ENCODE measurements at places on chromosomes 12 and 14. TPM values are rescaled to one million over a fixed set of nuclear protein-coding genes. Genes with fewer than 3 reads are reported as not detected.

- DNase-seq, result no peak
Measured at GRCh38 chr14:24280797-24281460, 9.5 kb upstream of the RABGGTA start.

DNA sequence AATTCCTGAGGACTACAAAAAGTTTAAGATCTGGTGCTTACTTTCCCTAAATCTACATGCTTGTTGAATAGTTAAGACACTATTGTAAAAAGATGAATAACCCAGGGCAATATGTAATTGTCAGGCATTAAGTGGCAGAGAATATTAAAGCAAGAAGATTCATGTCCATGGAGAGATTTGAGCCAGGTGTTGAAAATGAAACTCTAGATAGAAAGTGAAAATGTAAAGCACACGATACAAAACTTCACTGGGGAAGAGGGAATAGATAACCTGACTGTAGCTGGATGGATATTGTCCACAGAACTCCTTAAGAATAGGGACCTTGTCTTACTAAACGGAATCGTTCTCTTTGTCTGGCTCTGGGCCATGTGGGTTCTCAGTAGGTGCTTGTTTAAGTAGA, 5.0 kb downstream of the CAND1 start:
- DNase-seq, result no peak

GRCh38 chr12:29625359-29625953, 128.0 kb upstream of the OVCH1 start:
- no peak for DNase-seq

GRCh38 chr14:72679536-72680151, 214.3 kb downstream of the DPF3 start:
- no peak for DNase-seq

DNA sequence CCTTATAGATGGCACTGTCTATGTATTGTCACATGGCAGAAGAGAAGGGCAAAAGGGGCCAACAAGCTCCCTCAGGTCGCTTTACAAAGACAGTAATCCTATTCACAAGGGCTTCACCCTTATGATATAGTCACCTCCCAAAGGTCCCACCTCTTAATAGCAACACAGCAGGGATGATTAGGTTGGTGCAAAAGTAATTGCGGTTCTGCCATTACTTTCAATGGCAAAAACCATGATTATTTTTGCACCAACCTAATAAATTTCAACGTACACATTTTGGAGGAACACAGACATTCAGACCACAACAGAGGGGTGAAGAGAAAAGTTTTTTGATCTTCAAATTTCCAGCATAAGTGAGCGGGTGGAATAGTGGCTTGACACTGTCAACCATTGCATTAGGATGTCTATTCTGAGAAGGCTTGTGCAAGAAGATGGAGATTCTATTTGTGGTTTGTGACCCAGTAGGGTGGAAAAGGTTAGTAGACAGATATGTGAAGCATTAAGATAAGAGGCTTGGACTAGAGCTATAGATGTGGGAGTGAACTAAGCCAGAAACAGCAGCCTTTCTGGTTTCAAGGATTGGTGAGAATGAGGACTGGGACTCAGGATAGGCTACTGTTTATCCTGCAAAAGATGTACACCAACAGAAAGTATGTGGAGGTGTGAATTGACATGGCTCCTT, 75.5 kb upstream of the CPSF6 start:
- DNase-seq, result no peak

- DNase-seq, result no peak
Measured at GRCh38 chr14:67850066-67850830, 30.7 kb downstream of the RAD51B start.

- no peak for DNase-seq
Measured at GRCh38 chr14:89566644-89567415, 149.8 kb upstream of the FOXN3 start.

- DNase-seq, result no peak
Measured at GRCh38 chr12:45575823-45576475, 153.6 kb upstream of the ARID2 start.

DNA sequence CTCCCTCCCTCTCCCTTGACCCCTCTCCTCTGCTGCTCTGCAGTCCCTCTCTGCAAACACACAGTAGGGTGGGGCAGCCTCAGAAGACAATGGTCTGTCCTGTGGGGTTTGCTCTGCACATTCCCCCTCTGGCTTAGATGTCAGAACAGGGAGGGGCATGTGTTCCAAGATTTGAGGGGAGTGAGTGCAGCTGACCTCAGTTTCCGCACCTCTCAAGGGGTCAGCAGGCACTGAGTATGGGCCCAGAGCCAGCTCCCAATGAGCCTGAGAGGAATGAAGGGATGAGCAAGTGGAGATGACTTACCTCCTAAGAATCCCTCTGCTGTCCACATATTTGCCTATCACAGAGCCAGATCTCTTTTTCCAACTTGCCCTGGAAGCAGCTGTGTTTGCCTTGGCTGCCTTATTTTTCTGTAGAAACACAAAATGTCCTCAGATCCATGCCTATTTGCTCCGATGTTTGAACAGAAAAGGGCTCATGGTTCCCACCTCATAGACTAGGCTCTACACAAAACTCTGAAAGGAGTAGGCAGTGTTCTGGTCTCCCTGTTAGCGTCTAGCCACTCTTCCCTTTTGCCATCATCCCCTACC, 111.4 kb downstream of the CRACR2A start:
- DNase-seq, result no peak

- DNase-seq, result no peak
Measured at GRCh38 chr12:87921621-87922020, 107.6 kb downstream of the C12orf50 start.

- DNase-seq, result no peak
Measured at GRCh38 chr14:42628602-42629001, 1021.9 kb downstream of the LRFN5 start.

GRCh38 chr14:51534610-51535011, 117.1 kb upstream of the FRMD6 start:
- DNase-seq, result no peak

GRCh38 chr12:1065629-1066028, 74.6 kb downstream of the ERC1 start:
- no peak for DNase-seq

DNA sequence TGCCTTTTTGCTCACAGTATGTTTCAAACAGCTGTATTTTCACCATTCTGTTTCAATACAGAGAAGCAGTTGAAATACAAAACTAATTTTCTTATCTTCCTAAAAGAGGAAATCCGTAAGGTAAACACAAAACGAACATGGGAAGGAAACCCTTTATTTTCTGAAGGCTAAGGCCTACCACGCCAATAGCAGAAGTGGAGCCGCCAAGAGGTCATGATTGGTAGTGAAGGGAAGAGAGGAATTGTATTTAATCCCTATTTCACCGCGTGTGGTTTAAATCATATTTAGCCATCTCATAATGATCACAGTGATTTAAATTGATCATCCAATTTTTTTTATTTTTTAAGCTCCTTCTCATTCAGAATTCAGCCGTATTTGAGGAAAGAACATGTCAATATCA, 398.2 kb downstream of the PRKD1 start:
- DNase-seq, result no peak

DNA sequence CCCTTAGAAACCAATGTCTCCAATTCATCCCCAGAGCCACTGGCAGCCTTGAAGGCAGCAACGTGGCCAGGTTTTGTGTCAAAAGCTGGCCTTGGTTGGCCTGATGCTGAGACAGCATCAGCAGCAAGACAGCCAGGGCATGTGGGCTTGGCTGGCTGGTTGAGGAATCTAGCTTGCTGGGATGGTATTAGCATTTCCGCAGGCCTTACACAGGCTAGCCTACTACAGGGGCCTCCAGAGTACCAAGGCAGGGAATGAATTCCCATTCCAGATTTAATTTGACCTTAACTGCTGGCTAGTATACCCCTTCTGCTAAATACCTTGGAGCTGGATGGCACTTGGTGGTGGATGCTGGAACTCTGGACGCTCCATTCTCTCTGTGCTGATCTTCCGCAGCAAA, 15.8 kb downstream of the NGDN start:
- DNase-seq, result no peak

DNA sequence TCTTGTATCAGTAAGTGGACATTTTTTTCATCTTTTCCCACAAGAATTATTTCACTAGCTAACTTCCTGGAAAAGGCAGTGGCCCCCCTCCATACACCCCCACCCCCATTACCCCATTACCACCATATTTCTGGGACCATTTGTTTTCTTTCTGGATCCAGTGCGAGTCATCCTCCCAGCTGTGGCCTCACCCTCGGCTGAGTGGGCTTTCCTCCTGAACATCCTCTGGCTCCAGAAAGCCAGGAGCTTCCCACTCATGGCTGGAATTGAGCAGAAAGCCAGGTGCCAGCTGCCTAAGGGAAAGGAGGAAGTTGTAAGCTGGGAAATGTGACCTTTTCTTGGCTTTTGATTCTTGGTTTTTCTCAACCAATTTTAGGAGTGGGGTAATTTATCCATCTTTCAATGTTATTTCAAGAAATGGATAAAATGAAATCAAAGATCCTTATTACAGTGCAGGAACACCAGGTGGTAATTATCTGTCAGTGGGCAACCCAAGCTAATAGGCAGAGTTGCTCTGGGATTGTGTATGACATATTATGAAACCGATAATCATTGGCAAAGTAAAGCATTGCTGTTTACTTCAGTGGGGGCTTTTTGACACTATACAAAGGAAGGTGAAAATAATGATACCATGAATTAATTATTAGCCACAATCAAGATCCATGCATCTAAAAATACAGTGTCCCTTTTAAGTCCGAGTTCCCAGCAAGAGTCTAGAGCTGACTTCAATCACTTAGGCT, 124.6 kb downstream of the KICS2 start:
- peak; percentile 36 for DNase-seq

DNA sequence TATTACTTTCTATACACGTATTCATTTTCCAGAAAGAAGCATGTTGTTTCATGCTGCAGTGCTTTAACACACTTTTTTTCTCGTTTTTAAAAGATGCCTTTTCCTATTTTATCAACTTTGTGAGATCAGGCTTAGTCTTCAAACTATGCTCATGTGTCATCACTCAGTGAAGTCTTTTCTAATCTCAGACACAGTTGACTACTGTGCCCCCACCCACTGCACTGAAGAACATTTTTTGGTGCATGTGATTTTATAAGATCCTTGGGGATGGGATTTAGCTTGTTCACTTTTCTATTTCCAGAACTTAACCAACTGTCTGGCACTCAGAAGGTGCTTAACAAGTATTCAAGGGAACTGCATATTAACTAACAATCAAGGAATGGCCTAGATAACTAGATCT, 85.5 kb downstream of the CDK17 start:
- DNase-seq, result no peak

DNA sequence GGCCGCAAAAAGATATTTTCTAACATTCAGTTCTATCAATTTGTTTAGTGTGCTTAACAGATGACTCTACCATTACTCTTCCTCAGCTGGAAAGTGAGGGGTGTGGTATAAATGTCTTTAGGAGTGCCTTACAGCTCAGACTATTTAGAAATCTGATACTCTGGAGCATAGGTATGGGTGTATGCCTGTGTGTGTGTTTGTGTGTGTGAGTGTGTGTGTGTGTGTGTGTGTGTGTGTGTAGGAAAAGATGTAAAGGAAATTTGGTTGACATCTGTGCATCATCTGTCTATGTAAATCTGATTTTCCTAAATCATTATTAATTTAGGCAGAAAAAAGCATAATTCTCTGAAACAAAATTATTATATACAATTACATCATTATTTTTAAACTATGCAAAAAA, 16.0 kb downstream of the RNASE3 start:
- DNase-seq, result no peak

- DNase-seq, result no peak
Measured at GRCh38 chr14:74945261-74945851, 10.0 kb downstream of the PGF start.

- no peak for DNase-seq
Measured at GRCh38 chr14:51860825-51861499, 550 bp downstream of the GNG2 start.

DNA sequence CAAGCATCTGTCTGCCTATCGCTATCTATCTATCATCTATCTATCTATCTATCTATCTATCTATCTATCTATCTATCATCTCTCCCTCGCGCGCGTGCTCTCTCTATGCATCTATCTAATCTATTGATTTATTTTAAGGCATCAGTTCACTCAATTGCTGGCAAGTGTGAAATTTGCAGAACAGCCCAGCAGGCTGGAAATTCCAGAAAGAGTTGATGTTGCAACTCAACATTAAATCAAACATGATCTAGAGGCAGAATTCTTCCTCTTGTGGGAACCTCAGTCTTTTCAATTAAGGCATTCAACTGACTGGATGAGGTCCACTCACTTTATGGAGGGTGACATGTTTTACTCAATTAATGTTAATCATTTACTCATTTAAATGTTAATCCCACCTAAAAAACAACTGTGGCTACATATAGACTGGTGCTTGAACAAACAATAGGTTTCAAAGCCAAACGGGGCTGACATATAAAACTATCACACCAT, 1210.8 kb downstream of the GALC start:
- DNase-seq, result no peak

GRCh38 chr12:110037315-110037714, 11.0 kb downstream of the C12orf76 start:
- no peak for DNase-seq

- DNase-seq, result no peak
Measured at GRCh38 chr12:92432724-92433441, 269.9 kb upstream of the PLEKHG7 start.

DNA sequence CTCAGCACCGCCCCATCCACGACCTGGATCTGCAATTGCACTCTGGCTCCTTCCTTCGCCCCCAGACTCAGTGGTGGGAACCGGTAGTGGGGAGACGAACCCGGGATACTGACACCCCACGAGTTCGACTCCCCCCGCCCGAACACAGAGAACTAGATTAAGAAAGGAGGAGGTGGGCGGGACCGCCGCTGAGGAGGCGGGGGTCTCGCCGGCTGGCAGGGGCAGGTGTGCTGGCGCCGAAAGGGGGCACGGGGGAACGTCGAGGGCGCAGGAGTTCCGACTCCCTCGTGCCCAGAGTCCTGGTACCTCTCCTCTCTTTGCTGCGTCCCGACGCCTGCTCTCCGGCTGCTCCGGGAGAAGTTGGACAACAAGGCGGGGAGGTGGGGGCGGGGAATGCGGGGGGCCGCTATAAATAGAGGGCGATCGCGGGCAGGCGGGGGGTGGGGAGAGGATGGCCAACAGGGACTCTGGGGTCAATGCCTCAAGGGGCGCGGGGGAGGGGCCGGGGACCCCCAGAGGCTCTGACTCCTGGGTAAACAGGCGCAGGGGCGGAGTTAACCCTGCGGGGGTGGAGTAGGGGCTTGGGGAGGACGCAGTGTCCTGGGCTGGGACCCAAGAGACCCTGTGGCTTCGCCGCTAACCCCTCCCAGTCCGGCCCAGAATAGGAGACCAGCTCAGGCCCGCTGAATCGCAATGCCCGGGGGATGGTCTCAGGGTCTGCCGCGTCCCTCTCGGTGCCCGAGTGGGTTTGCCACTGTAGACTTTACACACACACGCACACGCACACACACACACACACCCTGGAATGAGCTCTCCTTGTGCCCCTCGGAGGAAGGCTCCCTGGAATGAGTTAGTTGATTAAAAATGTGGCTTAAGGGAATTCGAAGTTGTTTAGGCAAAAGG, 761 bp upstream of the NDRG2 start:
- peak; percentile 95 for DNase-seq

CPNE6 gene
- 0.76 TPM for total RNA-seq

ACOT6 gene
- not detected for total RNA-seq

PIK3C2G gene
- under 0.01 TPM for total RNA-seq

BHLHE41 gene
- total RNA-seq, result 5.4 TPM

HOXC12 gene
- total RNA-seq, result not detected

RASAL1 gene
- total RNA-seq, result 6.8 TPM

FKBP11 gene
- 1.2 TPM for total RNA-seq

OVCH1 gene
- total RNA-seq, result 0.35 TPM

MYH6 gene
- not detected for total RNA-seq

PLEKHH1 gene
- total RNA-seq, result 4.0 TPM

EIF2S3B gene
- total RNA-seq, result 0.58 TPM

BLOC1S1 gene
- total RNA-seq, result 53.6 TPM

NFATC4 gene
- 77.1 TPM for total RNA-seq

DCN gene
- total RNA-seq, result 2,463 TPM

TMEM116 gene
- total RNA-seq, result 1.2 TPM

MGAT4C gene
- 0.29 TPM for total RNA-seq

ERO1A gene
- total RNA-seq, result 34.0 TPM

MSRB3 gene
- total RNA-seq, result 90.3 TPM
